ENCODE measurements at places on chromosomes 12 and 14.
A peak's percentile ranks its signal among the peaks of the same experiment; 100 is the strongest.

DNA sequence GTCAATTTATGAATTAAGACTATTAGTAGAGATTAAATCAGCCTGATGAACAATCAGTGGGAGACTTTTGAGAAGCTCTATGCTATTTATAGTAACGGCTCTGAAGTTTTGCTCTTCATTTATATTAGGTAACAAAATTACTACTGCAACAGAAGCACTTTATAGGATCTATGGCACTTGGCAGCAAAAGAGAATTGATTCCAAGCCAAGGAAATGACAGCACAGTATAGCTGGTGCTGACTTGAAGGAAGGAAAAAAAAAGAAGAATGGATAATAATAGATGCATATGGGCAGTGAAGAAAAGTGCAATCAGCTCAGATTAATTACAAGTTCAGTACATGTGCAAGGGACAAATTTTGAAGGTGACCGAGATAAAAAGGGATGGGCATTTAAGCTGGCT, 228.2 kb upstream of the PPFIA2 start:
- DNase-seq = no peak

DNA sequence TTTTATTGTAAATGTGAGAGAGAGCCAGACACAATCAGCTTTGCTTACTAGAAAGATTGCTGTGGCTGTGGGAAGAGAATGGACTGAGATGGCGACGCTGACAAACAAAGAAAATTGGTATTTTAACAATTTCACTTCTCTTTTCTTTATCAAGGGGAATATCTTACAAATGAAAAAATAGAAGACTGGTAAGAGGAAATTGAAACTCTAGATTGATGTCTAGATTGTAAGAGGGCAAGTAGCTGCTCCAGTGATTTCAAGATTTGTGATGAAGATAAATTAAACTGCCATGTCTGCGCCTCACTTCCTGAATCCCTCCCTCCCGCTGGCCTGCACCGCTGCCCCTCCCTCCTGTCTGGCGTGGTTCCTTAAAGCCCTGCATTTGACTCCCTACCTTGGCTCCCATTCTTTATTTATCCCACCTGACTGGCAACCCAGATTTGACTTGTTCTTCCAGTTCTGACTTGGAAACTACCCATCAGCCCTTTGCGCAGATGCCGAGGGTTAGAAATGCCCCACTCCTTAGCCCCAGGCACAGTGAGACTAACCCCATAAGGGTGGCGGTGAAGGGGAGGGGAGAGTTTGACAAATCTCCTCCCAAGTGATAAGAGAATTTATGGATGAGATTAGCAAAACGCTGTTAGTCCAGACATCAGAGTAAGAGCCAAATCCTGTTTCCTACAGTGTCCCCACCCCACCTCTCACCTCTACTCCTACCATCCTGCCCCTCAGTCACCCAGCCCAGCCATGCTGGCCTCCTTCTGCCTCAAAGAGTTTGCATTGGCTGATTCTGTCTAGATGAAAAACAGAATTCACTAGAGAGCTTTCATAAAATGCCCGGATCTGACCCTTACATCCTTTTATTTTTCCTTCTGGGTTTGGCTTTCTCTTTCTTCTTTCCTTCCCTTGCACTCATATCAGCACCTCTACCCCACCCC, 125.3 kb upstream of the ATF7IP start:
- no peak for DNase-seq

- DNase-seq = no peak
These were observed 17.5 kb upstream of the BEGAIN start for GRCh38 chr14:100604709-100605108.

- DNase-seq = no peak
These were observed 83.3 kb downstream of the CRACR2A start for GRCh38 chr12:3669594-3669993.

DNA sequence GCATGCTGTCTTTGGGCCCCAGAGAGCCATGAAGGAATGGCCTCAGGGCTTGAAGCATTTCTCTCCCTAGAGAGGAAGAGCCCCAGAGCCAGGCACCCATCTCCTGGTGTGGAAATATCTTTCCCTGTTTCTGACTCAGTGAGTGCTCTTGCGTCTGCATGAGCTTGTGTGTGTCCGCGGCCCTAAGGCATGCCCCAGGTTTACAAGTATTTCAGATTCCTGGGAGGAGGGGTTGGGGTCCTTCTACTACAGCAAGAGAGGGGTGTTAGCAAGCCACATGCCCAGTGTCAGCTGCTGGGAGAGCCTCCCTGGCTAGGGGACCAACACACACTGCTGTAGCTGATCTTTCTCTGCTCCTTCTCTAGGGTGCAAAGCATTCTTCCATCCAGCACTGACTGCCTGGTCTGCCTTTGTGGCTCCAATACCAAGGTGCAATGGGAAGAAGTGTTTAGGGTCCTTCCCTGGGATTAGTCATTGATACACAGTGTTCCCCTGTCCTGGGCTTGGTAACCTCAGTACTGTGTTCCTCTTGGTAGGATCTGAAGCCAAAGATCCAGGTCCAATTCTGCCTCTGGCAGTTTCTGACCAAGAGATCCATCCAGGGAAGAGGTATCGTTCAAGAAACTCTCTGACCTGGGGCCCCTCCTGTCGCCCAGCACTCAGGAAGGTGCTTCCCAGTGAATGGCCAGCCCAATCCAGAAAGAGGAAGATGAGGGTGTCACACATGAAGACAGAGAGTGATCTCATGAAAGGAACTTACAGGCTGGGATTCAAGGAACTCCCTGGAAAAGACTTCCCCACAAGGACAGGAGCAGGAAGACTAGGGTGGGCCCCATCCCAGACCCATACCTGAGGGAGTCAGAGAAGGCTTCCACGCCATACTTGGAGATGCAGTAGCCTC, 3.1 kb downstream of the RDH16 start:
- no peak for DNase-seq

DNA sequence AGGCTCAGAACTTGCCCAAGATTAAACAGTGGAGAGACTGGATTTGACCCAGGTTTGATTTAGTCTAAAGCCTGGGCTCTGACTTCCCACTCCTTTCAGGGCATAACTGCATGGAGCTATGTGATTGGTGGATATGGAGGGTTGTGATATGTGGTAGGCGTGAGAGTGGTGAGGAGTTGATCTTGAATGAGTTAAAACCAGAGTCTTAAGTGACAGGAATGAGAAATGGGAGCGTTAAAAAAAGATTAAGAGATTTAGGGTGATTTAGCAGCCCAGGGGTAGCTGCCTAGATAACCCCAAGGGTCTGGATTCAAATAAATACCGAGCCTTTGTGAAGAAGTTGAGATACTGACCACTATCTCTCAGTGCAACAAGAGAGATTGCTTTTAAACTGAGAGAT, 8.4 kb downstream of the SYNDIG1L start:
- no peak for DNase-seq

GRCh38 chr12:124745891-124746570, 117.6 kb downstream of the SCARB1 start:
- peak; percentile 98 for DNase-seq

DNA sequence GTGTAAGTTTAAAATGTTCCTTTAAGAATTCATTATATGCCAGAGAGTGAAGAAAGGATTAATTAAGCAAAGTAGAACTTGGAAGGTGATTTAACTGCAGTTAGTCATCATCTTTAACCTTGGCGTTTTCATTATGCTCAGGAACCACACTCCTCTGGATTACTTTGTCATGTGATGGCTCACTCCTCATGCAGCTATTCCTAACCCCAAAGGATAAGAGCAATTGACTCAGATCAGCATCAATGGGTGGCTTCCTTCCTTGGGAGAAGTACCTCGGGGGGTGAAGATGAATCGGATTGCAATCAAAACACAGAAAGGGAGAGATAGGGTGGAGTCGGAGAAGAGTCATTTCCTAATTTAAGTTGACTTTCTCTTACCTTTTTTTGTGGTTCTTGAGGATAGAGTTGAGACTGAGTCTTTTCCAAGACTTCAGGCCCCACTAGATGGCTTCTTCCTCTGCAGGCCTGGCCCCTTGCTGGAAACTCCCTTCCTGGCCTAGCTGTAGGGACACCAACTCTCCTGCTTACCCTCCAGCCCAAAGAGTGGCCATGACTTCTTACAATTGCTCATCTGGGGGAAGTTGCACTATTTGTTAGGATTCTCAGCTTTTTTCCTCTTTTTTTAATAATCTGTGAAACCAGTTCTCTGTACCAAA, 238.6 kb upstream of the DDHD1 start:
- no peak for DNase-seq

GRCh38 chr14:76923431-76924370, 97.5 kb downstream of the LRRC74A start:
- no peak for DNase-seq

GRCh38 chr12:11040162-11040561, 9.0 kb upstream of the TAS2R31 start:
- DNase-seq = no peak
